ENCODE measurements at places on chromosomes 1 and 21. TPM values are rescaled to one million over a fixed set of nuclear protein-coding genes. Genes with fewer than 3 reads are reported as not detected.

AMY1A gene
- total RNA-seq = not detected

NR1I3 gene
- not detected for total RNA-seq

OR2M2 gene
- total RNA-seq = not detected

DNA sequence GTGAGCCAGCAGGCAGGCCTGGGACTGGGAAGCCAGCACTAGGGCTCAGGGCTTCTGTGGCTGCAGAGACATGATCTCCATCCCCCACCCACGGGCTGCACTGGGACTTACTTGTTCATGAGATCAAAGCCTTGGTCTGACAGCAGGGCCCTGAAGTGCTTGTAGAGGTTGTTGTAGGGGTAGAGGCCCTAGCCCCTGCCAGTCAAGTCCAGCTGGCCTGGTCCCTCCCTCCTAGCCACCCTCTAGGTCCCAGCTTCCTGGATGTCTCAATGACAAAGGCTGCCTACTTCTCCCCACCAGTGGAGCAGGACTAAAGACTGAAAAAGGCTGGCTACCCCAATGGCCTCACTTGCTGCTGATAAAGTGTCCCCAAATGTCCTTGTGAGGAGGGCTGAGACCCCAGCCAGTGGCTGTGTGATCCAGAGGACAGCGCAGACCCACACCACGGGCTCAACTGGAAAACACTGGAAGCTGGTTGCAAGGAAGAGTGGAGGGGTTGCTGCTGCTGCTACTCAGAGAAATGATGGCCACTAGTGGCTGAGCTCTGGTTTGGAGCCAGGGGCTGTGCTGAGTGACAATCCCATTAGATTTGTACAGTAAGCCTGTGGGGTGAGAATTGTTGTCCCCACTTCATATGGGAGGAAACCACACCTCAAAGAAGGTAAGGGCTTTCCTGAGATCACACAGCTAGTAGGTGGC is 1.4 kb downstream of the HTR1D start:
- DNase-seq = peak; percentile 64

HOOK1 gene
- 0.14 TPM for total RNA-seq

DNA sequence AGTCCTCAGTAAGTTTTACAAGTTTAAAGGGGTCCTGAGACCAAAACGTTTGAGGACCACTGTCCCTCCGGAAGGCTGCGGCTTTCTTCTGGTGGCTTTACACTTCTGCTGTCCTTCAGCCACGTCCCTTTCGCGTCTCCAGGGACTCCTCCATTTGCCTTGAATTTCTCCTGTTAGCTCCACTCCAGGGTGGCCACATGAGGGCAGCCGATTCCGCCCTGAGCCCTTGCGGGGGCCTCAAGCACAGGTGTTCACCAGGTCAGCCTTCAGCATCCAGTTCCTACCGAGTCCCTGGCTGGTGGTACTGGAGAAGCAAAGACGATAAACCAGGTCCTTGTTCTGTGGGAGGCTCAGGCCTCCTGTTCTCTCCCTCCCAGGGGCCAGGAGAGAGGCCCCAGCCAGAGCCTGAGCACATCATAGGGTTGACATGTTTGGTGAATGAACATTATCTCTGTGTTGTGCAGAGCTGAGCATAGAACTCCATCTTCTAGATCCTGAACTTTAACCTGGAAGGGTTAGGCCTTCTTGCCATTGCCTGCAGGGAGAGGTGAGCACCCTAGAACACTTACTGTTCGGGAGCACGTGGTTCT is 27.4 kb upstream of the COQ8A start:
- no peak for DNase-seq

DNA sequence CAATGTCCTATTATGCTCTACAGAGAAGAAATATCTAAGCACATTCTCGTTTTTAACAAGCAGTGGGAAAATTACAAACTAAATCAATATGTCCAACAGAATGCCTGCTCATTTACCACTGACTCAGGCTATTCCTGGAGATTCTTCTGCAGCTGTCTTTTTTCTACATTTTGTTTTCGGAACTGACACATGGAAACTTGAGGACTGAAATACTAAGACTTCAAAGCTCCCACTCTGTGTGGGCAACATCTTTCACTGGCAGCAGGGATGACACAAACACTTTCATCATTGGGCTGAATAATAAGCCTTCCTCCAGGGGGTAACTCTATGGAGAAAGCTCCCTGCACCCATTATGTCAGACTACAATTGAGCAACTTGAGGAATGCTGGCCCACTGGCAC is 175.5 kb upstream of the NCAM2 start:
- DNase-seq = no peak

GRCh38 chr21:43853851-43854772 is 10.9 kb upstream of the AGPAT3 start:
- DNase-seq = peak; percentile 73

- DNase-seq = no peak
Observed at GRCh38 chr1:20199403-20199802, 13.1 kb upstream of the PLA2G2C start.

LAPTM5 gene
- total RNA-seq = 120 TPM

GRCh38 chr1:45834689-45835088 is 31.3 kb downstream of the MAST2 start:
- DNase-seq = no peak

TMEM82 gene
- not detected for total RNA-seq

DNA sequence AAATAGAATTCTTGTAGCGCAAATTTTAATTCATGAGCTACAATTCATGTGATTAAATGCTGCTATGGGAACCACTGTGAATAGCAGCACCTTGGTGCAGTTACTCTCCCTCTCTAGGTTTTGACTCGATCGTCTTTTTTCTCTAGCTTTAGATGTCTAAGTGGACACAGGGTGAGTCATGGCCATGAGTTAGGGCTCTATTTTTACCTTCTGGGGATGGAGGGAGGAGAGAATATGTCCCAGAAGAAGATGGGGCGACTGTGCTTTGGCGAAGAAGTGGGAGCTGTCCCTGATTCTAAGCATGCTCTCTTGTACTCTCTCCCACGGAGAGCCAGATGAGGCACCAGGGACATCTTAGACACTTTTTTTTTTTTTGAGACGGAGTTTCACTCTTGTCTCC is 1.6 kb upstream of the OR2B11 start:
- DNase-seq = no peak

FBXO28 gene
- 26.5 TPM for total RNA-seq

DNA sequence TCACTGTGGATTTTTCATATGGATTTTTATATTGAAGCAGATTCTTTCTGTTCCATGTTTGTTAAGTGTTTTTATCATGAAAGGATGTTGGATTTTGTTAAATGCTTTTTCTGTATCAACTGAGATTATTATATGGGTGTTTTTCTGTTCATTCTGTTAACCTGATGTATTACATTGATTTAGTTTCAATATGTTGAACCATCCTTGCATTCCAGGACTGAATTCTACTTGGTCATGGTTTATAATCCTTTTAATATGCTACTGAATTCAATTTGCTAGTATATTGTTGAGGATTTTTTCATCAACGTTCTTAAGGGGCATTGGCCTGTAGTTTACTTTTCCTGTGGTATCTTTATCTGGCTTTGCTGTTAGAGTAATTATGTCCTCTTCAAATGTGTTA is 55.8 kb downstream of the CCDC30 start:
- DNase-seq = no peak

DNA sequence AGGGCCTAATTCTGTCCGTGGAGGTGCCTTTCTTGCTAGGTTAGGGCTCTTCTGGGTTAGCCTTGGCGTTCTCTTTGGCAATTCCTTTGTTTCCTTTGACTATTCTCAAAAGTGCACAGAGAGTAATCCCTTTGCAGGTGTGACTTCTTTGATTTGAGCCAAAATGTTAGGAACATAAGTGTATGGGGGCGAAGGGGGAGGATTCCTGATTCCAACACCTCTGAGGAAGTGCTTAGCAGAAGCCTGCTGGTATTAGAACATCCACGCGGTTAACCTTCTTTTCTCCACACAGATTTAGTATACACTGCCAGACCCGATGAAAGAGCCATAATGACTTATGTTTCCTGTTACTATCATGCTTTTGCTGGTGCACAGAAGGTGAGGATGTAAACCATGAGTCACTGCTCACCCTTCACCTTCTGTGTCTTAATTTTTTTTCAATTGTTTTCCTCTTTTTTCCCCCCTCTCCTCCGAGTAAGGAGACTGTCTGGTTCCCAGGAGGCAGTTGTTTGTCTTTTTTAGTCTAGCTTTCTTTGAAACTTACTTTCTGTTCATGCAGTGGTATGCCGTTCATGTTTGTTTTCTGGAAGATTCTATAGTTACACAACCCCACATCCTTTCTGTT is 48.0 kb downstream of the ACTN2 start:
- DNase-seq = no peak

DNA sequence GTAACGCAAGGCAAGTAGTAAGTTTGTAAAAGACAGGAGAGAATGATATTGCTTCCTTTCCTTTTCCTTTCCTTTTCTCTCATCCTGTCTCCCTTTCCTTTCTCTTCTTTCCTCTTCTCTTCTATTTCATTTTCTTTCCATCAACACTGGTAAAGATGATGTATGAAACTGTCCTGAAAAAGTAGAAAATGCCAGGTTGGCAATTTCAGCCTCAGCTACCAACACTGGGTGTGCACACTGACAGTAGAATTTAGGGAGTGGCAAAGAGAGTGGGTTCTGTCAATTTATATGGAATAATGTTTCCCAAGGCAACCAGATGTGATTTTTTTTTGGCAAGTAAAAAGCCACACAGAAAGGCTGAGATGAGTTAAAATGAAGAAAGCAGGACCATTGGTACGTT is 155.7 kb upstream of the ZRANB2 start:
- no peak for DNase-seq

GRCh38 chr1:84246213-84246612 is 55.3 kb upstream of the SAMD13 start:
- DNase-seq = no peak

DNA sequence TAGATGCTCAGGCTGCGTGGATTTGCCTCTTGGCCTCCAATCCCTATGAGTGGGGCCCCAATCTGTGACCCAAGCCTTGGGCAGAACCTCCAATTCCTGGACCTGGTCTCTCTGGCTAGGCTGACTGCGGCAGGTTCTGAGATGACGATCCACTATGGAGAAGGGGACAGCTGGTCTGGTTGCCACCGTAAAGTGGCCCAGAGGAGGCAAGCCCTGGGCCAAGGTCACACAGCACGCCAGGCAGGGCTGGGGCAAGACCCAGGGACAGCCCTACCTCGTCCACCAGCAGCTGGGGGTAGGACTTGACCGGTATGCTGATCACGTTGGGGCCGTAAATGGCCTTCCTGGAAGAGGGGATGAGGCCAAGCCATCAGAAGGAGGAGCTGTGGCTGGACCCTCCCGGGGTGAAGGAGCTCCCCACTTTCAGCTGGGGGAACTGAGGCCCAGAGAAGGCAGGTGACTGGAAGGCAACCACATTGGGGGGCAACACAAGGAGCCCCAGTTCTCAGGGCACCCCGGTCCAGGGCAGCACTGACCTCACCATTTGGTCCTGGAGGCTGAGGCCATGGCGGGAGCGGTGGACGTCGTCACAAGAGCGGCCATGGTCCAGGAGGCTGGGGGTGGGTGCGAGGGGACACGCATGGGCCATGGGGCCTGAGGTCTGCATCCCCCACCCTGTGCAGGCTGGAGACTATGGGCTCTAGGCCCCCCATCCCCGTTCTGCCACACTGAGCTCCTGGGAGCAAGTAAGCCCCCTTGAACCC is 9.8 kb downstream of the ATP13A2 start:
- DNase-seq = no peak

GRCh38 chr21:25838809-25839208 is 104.0 kb downstream of the GABPA start:
- DNase-seq = no peak

TMCC2 gene
- 4.6 TPM for total RNA-seq

GRCh38 chr1:185843986-185844385 is 109.8 kb downstream of the HMCN1 start:
- no peak for DNase-seq

DNA sequence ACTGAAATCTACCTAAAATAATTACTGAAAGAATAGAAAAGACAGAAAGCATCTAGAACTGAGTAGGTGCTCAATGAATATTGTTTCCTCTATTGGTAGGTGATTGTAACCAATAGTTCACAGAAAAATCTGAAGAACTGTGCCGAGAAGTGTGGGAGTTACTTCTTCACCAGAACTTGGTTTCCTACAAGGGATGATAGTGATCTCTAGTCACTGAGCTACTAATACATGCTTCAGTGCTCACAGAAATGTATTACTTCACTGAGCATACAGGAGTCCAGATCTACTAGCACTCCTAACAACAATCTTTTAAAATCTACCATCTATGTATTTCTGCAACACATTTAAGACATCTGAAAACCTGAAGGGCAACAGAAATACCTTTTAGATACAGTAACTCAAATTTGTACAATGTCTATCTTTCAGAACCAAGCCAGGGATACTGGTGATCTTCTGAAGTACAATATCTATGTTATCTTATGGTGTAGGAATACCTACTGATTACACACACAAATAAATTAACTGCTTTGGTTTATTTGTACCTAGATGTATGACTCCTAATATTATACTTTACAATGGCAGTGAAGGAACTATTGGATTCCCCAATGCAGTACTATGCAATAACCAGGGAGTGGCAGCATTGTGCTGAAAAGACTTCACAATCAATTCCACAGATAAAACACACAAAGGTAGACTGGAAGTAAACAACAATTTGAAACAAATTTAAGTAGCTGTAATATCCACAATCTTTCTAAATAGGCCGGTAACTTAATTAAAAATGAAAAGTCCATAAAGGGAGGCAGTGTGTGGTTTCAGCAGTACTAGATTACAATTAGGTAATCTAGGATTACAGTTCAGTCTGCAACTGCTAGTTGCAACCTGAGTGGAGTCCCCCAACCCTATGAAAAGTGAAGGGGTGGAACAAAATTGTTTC is 243.0 kb downstream of the SLC45A1 start:
- no peak for DNase-seq

FAM72C gene
- total RNA-seq = not detected

DENND2D gene
- total RNA-seq = 10.5 TPM

- DNase-seq = no peak
Observed at GRCh38 chr21:28283641-28284490, 708.8 kb downstream of the LTN1 start.

GRCh38 chr1:30635391-30635975 is 87.9 kb downstream of the MATN1 start:
- peak; percentile 60 for DNase-seq

AVPR1B gene
- total RNA-seq = not detected

DNA sequence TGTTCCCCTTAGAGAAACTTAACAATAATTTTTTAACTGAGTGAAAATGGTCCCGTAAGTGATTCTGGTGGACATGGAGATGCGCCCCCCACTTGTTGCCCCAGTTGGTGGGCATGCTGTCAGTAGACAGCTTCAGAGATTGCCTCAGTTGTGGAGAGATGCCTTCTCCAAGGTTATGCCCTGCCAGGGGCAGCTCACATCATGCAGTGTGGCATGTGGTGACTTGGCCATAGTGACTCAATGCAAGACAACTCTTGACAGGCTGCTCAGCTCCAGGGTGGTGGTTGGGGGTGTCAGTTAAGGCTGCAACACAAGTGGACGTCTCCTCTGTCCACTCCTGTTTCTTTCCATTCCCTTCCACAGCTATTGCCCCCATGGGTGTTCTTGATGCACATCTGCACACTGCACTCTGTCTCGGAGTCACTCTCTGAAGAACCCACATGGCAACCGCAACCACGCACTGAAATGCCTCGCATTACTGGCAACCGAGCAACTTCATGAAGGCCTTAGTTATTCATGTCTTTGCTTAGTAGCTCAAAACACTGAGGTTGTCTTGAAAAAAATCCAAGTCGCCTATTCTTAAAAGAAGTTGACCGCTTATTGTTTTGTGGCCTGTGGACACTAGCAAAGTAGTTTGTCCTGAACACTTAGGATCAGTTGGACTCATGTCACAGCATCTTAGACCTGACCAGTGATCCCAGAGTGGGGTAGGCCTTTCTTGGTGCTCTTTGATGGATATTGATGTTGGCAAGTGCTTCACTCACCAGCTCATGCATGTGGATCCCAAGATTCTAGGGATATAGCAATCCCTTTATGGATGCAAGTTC is 54.8 kb upstream of the USP1 start:
- no peak for DNase-seq

Measured in posterior vena cava (tissue), 2 donors.